ENCODE measurements at places on chromosomes 6 and 20.

- DNase-seq, result no peak
These were observed 48.6 kb downstream of the RALGAPA2 start for GRCh38 chr20:20663841-20664240.

DNA sequence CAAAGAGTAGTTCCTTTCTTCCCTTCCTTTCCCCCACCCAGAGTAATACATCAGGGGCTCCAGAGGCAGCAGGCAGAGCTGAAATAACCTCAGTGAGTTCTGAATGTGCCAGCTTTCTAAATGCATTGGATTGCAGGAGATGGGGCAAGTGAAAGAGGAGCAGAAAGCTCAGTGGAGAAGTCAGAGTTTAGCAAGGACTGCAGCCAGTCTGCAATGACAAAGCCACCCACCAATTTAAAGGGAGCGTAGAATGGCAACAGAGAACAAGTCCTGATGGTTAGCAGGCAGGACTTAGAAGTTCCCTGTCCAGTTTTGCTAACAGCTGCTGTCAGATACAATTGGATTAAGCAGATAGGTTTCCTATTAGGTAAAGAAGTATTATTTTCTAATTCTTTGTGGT, 203.4 kb upstream of the RIN2 start:
- DNase-seq, result no peak

DNA sequence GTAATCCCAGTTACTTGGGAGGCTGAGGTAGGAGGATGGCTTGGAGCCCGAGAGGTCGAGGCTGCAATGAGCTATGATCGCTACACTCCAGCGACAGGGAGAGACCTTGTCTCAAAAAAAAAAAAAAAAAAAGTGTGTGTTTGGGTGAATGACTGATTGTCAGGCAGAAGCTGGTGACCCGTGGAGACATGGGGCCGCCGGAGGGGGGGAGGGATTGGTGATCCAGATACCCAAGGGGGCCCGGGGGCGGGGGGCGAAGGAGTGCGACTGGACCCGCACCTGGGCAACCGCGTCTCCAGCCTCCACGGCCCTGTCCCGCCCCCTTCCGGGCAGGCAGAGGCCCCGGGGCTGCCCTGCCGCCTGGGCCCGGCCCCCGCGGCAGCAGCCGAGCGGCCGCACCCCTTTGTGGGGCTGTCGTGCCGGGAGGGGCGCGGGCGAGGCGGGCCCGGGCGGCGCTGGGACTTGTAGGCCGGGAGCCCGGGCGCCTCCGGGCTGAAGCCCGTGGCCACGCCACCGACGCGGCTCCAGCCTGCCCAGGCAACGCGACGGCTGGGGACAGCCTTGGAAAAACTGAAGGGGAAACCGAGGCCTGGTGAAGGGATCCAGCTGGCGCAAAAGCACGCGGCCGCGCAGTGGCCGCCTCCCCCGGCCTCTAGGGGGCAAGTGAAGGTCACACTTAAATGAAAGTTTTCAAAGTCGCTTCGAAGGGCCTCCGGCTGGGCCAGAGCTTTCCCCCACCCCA, 2.1 kb upstream of the RBM38 start:
- peak; percentile 90 for DNase-seq

DNA sequence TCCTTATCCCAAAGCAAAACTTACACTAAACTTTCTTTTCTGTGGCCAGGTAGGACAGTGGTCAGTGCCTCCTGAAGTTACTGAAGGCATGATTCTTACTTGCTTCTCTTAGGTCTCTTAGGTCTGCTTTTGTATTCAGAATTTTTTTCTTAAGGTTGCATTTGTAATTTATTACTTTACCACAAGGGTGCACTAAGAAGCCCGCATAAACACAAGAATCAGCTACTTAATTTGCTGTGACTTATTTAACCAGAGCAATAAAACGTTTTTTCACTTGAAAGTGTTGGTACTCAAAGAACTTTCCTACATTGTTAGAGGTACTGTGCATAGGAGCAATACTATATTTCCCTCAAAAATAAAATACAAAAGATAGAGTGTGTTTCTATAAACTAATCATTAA, 75.4 kb upstream of the LAMA2 start:
- DNase-seq, result no peak

- no peak for DNase-seq
These were observed 155.5 kb downstream of the CFAP61 start for GRCh38 chr20:20207872-20208271.

DNA sequence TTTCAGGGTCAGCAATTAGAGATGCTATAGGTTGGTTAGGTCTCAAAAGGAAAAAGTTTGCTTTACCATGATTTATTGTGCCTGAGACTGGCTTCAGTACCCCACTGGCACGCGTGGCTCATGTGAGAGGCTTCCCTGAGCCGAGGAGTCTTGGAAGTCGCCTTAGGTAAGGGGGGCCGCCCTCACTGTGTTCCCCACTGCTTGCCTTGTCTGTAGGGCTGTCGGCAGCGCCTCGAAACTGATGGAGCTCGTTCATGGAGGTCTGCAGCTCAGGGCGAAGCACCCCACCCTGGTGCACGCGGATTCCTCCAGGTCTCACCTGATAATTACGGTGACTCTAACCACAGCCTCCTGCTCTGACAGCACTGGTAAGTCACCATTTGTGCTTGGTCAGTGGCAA, 39.2 kb downstream of the FRMD1 start:
- DNase-seq, result no peak

DNA sequence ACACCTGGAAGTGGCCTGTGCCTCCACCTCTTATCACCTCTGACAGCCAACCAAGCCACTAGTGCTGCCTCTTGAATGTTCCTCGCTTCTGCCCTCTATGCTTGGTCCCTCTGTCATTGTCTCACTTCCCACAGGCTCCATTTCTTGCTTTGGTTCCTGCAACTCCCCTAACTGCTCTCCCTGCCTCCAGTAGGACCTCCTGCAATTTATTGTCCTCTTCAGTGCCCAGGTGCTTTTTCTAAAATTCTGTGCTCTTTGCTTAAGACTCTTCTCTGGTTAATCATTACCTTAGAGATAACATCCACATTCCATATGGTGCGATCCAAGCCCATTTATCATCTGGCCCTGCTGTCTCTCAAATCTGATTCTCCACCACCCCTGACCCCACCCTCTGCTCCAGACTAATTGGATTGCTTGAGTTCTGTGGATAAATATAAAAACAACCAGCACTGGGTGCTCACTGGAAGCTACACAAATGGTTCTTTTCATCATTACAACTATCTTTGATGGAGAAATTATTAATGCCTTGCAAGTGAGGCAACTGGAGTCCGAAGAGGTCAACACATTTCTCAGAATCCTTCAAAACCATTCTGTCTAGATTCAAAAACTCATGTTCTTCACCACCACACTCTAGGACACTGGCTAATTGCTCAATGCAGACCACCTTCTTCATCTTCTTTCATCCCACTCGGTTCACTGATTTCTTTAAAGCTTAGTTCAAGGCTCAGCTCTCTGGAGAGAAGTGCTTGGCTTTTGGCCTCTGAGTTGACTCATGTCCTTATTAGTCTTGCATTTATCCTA, 47.2 kb downstream of the FOXA2 start:
- no peak for DNase-seq

DNA sequence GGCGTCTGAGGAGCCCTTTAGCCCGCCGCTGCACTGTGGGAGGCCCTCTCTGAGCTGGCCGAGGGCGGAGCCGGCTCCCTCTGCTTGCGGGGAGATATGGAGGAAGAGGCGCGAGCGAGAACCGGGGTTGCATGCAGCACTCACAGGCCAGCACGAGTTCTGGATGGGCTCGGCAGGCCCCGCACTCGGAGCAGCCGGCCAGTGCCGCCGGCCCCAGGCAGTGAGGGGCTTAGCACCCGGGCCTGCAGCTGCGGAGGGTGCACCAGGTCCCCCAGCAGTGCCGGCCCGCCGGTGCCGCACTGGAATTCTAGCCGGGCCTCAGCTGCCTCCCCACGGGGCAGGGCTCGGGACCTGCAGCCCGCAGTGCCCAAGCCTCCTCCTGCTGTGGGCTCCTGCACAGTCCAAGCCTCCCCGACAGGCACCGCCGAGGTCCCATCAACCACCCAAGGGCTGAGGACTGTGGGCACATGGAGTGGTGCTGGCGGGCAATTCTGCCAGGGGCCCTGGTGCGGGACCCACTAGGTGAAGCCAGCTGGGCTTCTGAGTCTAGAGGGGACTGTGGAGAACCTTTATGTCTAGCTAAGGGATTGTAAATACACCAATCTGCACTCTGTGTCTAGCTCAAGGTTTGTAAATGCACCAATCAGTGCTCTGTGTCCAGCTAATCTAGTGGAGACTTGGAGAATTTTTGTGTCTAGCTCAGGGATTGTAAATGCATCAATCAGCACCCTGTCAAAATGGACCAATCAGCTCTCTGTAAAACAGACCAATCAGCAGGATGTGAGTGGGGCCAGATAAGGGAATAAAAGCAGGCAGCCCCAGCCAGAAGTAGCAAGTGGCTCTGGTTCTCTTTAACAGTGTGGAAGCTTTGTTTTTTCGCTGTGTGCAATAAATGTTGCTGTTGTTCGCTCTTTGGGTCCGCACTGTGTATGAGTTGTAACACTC, 329.7 kb upstream of the JARID2 start:
- DNase-seq, result no peak

DNA sequence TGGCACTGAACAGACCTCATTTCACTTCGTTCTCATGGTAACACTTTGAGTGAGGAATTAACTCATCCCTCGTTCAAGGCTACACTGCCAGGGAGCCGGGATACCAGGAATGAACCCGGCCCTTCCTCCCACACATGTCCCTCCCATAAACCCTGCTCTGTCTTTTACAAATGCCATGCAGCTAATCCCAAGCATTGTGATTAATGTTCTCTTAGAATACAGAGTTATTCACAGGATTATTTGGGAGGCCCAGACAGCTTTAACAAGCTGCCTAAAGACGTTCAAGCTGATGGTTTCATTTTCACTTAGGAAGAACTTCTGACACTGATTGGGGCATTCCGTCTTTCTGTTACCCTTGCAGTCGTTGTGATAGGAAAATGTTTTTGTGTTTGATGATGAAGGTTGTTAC, 42.5 kb upstream of the CD83 start:
- no peak for DNase-seq

DNA sequence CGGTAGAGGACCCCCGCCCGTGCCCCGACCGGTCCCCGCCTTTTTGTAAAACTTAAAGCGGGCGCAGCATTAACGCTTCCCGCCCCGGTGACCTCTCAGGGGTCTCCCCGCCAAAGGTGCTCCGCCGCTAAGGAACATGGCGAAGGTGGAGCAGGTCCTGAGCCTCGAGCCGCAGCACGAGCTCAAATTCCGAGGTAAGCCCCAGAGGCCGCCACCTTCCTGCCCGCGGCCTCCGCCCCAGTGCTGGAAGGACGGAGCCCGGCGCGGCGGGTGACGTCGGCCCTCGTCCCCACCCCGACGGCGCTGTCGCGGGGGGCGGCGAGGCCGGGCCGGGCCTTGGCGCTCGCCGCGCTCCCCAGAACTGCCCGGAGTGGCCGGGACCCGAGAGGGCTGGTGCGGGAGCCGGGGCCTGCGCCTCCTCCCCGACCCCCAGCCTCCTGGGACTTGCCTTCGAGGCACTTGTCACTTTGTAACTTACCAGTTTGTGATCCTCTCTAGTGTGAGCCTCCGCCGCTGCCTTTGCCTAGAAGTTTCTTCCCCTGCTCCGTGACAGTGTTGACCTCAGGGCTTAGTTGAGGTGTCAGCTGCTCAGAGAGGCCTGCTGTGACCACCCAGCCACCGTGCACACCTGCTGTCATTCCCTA, 417 bp downstream of the VAPB start:
- peak; percentile 45 for DNase-seq
